ENCODE measurements at places on chromosomes 7 and 10.

DNA sequence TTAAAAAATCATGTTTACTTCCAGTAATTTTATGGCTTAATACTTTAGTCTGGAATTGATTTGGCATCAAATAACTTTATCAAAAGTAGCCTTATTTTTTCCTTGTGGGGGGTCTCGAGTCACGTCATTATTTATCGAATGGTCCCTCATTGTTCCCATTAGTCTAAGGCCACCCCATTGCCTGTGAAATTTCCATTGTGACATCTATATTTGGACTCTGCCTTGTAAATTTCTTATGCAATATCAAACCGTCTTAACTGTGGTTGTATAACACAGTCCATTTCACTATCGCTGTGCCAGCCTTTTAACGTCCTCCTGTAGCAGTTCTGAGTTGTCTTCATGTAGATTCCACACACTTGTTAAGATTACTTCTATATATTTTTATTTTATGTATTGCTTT lies 103.9 kb upstream of the RET start:
- DNase-seq: no peak

- no peak for DNase-seq
Observed at GRCh38 chr10:2933519-2933918, 133.8 kb upstream of the PFKP start.

DNA sequence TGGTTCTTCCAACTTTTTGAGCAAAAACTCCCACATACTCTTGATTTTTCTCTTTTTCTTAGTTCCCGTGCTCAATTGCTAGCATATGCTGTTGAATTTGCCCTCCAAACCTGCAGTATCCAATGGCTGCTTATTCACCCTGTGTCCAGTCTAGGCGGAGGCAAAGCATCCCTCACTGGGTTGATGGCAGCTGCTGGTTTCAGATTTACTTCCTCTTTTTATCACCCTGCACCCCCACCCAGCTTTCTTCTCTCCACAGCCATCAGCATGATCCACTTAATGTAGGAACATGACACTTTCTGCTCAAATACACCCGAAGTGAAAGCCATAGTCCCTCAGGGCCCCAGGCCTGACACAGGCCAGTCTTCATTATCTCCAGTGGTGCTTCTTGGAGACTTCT lies 87.6 kb upstream of the ADARB2 start:
- no peak for DNase-seq

DNA sequence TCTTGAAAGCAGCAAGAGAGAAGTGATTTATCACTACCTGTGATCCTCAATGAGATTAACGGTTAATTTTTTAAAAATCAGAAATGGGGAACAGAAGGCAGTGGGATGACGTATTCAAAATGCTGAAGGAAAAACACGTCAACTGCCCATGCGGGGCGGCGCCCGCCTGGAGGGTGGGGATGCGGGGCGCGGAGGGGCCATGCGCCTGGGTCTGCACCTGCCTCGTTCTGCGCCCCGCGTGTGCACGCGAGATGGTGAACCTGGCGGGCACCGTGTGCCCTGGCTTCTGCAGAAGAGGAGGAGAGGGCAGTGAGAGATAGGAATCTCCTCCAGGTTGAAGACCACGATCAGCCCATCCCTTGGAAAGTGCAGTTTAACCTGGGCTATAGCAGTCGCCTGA lies 79.3 kb upstream of the ZNF32 start:
- DNase-seq: no peak

DNA sequence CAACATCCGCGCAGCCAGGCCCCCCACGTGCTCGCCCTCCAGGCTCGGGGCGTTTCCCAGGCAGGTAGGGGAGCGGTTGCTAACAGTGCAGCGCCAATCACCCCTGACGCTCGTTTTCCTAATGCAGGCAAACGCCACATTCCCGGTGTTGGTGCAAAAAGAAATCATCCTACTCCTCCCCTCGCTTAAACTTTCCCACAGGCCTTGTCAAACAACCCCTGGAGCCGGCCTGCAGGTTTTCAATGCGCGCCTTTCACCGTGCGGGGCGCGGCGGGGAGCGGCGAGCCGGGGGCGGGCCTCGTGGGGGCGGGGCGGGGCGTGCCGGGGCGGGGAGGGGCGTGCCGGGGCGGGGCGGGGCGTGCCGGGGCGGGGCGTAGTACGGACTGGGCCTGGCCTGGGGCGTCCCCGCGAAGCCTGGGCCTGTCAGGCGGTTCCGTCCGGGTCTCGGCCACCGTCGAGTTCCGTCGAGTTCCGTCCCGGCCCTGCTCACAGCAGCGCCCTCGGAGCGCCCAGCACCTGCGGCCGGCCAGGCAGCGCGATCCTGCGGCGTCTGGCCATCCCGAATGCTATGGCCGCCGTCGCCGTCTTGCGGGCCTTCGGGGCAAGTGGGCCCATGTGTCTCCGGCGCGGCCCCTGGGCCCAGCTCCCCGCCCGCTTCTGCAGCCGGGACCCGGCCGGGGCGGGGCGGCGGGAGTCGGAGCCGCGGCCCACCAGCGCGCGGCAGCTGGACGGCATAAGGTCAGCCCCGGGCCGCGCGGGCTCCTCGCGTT lies at the start of gene ECHDC3:
Gene ECHDC3 (plus strand): TSS at position 374 of the 770 bp plus-strand sequence. CDS start 195 bp downstream, at position 569.
- peak; percentile 2 for DNase-seq

DNA sequence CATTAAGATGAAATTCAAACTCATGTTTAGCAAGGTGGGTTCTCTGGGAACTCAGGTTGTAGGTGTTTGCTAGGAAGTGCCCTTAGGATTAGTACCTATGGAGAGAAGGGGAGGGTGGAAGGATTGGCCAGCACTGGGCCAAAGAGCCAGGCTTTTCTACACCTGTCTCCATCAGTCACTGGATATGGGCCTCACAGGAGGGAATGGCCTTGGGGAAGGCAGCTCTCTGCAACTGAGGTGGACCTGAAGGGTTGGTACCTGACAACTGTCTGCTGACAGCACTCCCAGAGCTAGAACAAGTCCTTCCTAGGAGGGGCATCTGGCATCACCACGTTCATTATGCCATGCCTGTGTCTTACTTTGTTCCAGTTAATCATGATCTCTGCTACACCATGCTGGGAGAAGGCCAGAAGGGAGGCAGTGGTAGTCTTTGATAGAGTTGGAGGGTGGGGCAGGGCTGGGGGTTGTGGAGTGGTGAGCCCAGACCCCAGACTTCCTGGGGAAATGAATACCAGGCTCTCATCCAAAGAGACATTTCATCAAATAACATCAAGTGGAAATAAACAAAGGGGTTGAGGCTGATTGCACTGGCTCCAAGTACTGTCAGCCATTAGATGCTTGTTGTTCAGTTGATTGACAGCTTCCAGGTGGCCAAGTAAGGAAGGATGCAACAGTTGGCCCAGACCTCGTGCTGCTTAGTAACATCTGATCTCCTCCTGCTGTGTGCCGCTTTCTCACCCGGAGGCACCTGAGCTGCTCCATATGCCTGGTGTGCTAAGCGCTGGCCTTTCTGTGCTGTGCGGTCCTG lies 70.6 kb upstream of the PIK3CG start:
- no peak for DNase-seq

DNA sequence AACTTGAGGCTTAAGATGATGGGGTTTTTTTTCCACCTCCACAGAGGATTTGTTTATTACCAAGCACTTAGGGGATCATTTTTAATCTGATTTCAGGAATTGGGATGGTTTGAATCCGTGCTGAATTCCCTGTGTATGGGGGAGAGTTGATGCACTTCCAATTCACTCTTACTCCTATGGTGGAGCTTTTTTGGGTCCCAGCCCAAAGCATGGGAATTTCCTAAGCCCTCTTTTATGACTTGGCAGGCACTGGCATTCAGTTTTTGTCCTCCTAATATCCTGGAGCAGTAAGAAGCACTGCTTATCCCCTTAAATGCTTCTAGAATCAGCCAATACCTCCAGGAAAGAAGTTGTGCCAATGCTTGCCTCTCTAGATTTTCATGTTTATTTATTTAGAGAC lies 78.7 kb downstream of the HYCC1 start:
- DNase-seq: no peak

DNA sequence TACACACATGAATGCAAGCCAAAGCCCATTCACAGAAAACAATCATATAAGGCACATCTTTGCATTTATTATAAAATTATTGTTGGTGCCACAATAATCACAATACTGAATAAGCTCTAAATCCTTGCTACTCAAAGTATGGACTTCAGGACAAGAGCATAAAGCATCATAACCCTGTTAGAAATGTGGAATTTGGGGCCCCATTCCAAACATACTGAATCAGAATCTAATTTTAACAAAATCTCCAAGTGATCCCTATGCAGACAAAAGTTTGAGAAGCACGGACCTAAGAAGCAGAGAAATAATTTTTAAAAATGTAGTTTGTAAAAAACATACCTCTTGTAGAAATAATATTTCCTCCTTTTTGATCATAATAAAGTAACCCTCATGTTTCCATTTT lies 199.2 kb downstream of the IMMP2L start:
- peak; percentile 44 for DNase-seq

DNA sequence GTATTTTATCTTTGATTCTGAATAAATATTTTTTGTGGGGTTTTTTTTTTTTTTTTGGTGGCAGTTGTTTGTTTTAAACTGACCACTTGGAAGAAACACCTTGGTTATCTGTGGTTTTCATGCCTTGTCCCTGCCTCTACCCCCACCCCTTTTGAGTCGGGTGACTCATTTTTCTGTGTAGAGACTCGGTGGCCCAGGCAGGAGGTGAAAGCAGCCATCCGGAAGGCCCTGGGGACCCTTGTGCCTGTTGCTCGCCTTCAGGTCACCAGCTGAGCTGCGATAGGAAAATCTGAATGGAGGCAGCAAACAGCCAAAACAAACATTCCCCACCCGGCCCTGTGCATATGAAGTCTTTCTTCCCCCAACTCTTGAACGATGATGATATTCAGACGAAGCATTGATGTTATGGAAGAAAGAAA lies 22.8 kb downstream of the CYP17A1 start:
- no peak for DNase-seq

- DNase-seq: no peak
Observed at GRCh38 chr10:70673929-70674559, 1.7 kb downstream of the ADAMTS14 start.

Measured in fibroblast of skin of left quadriceps (primary cell).